ENCODE measurements at places on chromosomes 5 and 9.
A peak's percentile ranks its signal among the peaks of the same experiment; 100 is the strongest.

- DNase-seq = no peak
Measured at GRCh38 chr5:177471610-177472356, 1.7 kb downstream of the DBN1 start.

DNA sequence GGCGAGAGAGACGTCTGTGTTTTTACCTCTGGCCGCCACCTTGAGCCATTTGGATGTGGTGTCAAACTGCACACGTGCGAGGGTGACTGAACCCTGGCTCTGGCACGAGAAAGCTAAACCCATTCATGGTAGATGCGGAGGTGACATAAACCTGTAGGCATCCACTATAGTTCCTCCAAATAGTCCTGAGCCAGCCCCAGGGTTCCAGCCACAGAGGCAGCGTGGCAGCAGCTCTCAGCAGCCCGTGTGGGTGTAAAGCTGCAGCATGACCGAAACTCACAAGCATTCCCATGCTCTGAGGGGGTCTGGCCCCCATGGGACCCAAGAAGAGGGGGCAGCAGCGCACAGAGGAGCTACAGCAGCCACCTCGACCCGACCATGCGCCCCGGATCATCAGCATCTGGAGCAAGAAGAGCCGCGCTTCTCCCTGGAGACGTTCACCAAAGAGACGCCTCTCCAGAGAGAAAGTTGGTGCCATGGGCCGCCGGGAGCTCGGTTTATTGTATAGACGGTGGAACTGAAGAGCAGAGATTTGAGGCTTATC is 303.8 kb upstream of the IRX4 start:
- DNase-seq = no peak

DNA sequence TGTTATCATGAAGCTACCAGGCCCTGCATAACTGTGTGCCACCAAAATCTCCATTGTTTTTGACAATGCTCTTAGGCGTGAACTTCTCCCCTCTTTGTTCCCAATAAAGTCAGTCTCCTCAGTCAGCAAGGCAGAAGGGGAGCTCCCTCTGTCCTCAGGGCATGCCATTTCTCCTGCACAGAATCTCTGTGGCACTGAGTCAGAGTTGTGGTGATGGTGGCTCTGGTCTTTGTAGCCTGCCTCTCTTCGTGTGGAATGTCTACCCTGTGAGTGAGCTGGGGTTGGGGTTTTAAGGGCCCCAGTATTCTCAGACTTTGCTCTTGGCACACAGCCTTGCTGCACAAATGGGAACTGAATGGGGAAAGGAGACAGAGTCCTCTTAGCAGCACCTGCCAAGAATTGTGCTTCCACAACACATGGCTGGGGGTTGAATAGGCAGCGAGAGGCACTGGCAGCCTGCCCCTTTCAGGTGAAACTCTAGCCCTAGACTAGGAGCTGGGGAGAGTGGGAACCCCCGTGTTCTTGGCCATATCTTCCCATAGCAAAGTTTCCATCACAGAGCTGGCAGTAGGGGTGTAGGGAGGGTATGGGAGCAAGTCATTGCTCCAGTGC is 146.6 kb downstream of the SH3GL2 start:
- no peak for DNase-seq

GRCh38 chr5:61394078-61394704 is 62.1 kb downstream of the ZSWIM6 start:
- no peak for DNase-seq

DNA sequence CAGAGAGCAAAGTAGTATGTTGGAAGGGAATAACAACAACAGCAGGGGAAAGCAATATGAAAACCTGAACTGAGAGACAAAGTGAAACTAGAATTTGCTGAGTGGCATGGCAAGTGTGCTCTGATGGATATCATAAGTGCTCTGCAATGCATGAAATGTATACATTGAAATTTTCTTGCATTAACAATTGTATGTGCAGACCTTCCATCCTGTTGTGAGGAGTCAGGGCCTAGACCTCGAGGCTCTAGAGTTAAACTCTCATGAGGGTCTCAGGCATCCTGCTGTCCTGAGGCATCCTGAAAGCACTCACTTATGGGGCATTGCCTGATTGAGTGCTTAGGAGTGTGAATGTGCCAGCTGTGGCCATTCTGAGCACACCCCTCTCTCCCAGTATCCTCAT is 1.1 kb downstream of the ECM2 start:
- no peak for DNase-seq

- DNase-seq = no peak
Measured at GRCh38 chr5:158465086-158465972, 606.4 kb upstream of the CLINT1 start.

DNA sequence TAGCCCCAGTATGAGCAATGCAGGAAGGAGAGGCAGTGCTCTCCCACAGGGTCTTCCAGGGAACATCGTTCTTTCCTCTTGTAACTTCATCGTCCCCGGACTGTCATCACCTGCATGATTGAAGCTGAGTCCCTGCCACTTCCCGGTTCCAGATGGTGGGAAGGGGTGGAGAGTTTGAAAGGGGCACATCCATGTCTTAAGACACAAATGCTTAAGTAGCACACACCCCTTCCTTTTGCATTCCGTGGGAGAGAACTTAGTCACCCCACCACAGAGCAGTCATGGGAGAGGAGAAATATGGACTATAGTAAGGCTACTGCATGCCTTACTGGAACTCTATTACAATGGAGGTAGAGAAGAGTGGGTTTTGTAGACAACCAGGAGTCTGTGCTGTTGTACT is 165.3 kb upstream of the GAS1 start:
- no peak for DNase-seq

DNA sequence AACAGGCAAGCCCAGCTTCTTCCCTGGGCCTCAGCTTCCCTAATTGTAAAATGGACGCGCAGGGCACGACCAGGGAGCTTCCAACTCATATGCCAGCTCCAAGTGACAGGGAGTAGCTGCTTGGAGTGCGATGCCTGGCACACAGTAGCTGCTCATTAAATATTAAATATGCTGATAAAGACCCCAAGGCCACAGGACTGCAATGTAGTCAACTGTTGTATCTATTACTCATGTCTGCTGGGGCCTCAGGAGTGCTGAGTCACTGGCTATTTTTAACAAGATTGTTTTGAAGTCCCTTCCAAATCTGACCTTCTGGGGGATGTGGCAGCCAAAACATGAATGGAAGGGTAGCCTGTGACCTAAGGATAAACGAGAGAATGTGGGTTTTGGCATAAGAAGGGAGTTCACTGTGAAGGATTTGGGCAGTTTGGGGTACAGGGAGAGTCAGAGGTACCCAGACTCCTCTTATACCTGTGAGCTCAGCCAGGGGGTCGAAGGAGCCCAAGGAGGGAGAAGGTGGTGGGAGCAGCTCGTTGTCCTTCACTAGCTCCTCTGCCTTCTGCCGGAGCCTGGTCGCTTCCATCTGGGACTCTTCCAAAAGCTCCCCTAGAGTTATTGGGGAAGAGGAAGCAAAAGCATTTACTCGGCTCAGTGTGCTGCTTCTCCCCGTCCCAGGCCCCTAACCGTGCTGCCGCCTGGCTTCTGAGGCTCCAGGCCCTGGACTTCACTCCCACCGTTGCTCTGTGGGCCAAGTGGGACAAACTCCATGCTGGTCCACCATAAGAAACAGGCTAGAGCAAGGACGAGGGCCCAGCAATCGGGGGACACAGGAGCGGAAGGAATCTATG is 17.5 kb downstream of the TNIP1 start:
- no peak for DNase-seq

GRCh38 chr5:104431002-104431620 is 868.5 kb upstream of the NUDT12 start:
- no peak for DNase-seq

GRCh38 chr5:42641336-42642005 is 115.1 kb upstream of the CCDC152 start:
- no peak for DNase-seq

DNA sequence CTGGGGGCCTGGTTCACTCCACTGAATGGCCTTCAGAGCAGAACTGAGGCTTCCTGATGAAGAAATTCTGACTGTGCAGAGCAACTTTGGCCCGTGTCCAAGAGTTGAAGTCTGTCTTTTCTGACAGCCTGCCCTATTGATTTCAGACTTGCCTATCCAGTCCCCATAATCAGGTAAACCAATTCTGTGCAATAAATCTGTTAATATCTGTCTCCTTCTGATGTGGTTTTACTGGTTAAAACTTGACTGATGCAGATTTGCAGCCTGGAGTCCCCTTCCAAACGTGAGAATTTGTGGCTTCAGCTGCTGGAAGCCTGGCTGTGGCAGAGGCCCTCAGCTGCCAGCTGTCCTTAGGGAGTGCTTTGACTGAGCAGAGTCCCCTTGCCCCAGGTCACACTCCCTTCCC is 283.9 kb upstream of the ANKRD55 start:
- peak; percentile 30 for DNase-seq

- no peak for DNase-seq
Measured at GRCh38 chr5:73370640-73371583, 77.7 kb downstream of the FOXD1 start.

GRCh38 chr9:19028835-19029451 is 4.1 kb downstream of the SAXO1 start:
- peak; percentile 36 for DNase-seq

DNA sequence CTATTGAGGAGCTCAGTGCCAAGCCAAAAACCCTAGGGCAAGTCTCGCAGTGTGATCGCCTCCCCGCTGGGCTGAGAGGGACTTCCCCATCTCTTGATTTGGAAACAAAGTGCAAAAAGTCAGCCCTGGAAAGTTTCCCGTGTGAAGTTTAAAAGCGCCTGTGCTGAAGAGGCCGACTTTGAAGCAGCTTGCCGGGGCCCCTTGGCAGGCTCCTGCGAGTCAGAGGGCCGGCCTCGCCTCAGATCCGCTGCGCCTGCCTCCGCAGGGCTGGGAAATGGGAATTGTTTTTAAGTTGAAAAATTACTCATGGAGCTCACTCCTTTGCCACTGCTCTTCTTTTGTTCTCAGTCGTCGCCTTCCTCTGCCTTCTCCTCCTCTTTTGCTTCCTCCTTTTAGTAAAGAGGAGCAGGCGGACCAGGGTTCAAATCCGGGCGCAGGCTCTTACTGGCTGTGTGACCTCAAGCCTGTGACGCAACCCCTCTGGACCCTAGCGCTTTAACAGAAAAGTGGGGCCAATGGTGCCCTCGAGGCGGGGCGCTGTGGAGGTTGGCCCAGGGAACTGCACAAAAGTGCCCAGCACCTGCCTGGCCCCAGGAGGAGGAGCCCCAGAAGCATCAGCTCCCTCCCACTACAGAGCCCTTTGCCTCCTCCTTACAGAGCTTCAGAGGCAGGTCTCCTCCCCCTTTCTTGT is 14.7 kb upstream of the LHX2 start:
- DNase-seq = no peak

GRCh38 chr5:124056991-124057723 is 545.2 kb downstream of the CSNK1G3 start:
- no peak for DNase-seq

DNA sequence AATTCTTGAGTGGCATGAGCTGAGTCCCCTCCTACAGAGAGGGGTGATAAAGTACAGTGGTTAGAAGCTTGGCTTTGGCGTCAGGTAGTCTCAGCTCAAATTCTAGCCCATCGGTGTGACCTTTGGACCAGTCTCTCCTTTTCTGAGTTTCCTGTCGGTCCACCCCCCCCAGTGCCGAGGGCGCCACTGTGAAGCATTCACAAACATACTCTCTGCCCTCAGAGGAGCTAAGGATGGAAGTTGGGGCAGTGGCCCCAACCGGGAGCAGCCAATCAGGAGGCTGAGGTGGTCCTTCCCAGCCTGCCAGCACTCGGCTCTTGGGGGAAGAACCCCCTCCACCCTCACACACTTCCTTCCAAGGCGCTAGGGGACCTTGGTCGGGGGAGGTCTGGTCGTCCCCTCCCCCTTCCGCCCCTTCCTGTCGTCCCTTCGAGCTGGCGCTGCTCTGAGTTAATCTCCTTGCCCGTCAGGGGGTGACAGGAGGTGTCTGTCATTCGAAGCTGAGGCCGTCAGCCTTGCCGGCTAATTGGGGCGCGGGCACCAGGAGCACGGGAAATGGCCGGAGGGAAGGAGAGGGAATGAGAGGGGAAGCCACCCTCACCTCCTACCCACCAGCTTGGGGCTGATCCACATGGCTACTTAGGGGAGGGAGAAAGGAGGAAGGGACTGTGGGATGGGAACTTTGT is 53.0 kb downstream of the CXXC5 start:
- DNase-seq = no peak

GRCh38 chr5:173881811-173882575 is 6.2 kb upstream of the CPEB4 start:
- no peak for DNase-seq

DNA sequence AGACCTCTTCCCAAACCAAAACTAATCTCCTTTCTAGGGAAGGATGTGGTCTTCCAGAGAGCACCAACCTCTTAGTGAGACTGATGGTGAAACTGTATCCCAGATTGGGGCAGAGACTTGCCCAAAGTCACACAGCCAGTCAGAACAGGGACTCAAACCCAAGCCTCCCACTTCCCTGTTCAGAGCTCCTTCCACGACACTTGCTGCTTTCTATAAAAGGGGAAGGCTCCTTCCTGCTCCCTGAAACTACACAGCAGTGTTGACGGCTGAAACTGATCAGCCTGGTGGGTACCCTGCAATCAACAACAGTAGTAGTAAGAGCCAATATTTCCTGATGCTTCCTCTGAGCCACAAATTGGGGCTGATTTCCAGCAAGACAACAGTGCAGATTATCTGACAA is 1.5 kb downstream of the TOR2A start:
- no peak for DNase-seq

GRCh38 chr5:5182508-5183188 is 42.5 kb downstream of the ADAMTS16 start:
- DNase-seq = no peak

- DNase-seq = no peak
Measured at GRCh38 chr9:90613502-90613901, 29.1 kb downstream of the DIRAS2 start.

- DNase-seq = no peak
Measured at GRCh38 chr5:74562122-74562521, 78.4 kb downstream of the ENC1 start.

- no peak for DNase-seq
Measured at GRCh38 chr9:99144966-99145365, 40.1 kb downstream of the TGFBR1 start.
